Kasumi-1 (cell line): ENCODE measurements at places on chromosomes 1 and 21.

GRCh38 chr1:106846656-106847055, 209.8 kb upstream of the PRMT6 start:
- DNase-seq = no peak

GRCh38 chr1:46183926-46184557, 7.8 kb upstream of the P3R3URF start:
- peak; percentile 62 for DNase-seq

- no peak for DNase-seq
Measured at GRCh38 chr1:238063454-238063853, 172.7 kb upstream of the ZP4 start.

DNA sequence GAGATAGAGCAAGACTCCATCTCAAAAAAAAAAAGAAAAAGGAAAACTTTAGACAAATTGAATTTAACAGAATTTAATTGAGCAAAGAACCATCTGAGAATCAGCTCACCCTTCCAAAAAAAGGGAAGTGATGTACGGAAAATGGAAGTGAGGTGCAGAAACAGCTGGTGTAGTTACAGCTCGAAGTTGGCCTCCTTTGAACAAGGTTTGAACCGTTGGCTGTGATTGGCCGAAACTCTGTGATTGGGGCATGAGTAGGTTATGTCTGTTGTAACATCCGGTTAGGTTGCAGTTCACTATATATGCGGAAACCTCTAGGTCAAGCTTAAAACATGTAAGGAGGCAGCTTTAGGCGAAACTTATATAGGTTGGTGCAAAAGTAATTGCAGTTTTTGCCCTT, 97.9 kb upstream of the KIF26B start:
- peak; percentile 79 for DNase-seq

GRCh38 chr1:53326598-53327181, 1.2 kb downstream of the LRP8 start:
- DNase-seq = peak; percentile 43

GRCh38 chr1:21645550-21645949, 23.6 kb downstream of the RAP1GAP start:
- no peak for DNase-seq

- DNase-seq = no peak
Measured at GRCh38 chr1:79920960-79921669, 914.6 kb upstream of the ADGRL4 start.
